ENCODE measurements at places on chromosomes 3 and 15.

DNA sequence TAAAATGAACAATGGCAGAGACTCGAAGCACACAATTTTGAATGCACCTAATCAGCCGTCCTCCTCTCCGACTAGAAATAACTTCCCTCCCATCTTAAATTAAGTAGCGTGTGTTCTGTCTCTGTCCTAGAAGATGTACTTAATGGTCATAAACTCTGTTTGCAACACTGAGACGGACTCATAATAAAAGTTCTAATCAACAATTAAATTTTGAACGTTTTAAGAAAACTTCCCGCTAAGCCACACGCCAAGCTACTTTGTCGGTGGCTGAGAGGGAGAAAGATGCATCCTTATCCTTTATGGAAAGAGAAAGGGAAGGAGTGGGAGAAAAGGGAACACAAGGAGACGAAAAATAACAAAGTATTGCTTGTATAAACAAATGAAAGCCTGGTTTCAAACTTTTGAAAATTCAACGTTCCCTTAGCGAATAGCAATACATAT, 989 bp downstream of the GNB4 start:
- no peak for DNase-seq

- DNase-seq = no peak
These were observed 410.3 kb upstream of the TBL1XR1 start for GRCh38 chr3:177607589-177607988.

GRCh38 chr3:99199021-99199420, 297.5 kb upstream of the DCBLD2 start:
- no peak for DNase-seq

- DNase-seq = no peak
These were observed 26.7 kb downstream of the HCN4 start for GRCh38 chr15:73341886-73342600.

GRCh38 chr3:160170409-160171370, 54.5 kb upstream of the C3orf80 start:
- DNase-seq = no peak

DNA sequence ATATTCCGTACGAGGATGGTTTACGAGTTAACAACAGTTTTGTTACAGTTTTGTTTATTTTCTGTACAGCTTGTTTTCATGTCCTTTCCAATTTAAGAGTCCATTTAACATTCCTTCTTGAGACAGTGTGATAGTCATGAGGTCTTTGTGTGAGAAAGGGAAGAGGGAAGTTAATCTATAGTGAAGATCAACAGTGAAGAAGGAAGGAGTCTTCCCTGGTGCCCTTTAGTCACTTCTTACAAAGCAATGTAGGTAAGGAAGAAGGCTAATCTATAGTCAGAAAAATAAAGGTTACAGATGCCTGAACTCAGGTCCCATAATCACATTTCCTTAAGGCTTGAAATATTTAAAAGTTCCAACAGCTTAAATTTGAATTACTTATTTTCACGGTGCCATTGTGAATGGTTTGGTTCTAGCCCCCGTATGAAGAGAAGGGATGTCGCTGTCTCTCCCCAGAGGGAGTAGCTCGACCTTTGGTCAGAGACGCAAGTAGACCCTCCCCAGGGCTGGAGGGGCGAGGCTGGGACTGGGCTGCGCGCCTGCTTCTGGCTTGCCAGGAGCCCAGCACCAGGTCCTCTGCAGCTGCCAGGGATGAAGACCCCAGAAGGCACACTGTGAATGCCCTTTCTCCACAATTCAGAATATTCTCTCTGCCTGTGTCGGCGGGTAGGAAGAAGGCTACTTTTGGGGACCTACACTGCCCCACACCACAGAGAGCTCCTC, 34.9 kb downstream of the EDEM1 start:
- DNase-seq = no peak

- DNase-seq = no peak
These were observed 119.3 kb upstream of the BFSP2 start for GRCh38 chr3:133280586-133280985.

DNA sequence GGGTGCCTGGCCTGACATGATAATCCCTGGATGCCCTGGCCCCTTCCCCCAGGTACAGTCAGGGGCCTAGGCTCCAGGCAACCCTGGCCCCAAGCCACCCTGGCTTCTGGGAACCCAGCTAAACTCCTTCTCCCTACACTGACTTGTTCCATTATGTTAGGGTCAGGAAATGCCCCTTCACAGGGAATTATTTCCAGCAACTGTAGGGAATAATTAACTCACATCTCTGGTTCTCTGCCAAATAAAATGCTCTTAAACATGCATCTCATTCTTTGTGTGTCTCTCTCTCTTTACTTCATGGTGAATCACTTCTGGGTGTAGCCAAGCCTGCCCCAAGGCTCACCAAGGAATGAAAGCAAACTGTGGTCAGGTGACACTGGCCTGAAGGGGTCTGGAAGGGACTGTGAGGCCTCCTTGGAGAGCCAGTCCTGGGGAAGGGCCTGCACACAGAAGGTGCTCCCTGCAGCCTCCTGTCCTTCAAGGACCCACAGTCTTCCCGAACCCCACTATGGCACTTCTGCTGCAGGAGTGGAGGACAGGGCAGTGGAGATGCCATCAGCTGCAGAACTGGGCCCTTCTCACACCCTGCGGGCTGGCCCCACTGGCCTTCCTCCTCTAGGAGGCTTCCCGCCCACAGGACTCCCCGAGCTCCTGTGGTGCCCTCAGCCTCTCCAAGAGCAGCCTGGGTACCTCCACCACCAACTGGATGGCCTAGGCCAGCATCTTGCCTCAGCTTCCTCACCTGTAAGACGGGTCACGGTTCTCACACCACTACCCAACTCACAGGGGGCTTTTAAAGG, 17.6 kb downstream of the TKT start:
- peak; percentile 88 for DNase-seq

DNA sequence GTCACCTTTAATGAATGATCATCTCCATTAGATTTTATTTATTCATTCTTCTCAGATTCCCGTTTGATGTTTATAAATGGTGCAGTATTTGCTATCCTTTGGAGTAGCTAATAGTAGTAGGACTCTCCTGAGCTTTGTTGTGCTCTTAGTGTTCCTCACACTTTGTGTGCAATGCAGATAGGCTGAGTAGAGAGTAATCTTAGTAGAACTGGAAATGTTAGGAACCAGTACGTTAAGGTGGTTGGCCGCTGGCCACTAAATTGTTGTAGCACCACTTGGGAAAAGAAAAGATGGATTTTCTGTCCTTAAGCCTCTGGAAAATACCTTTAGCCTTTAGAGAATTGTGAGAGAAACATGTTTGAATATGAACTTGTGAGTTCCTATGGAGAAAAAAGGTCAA, 19.9 kb upstream of the EBLN2 start:
- DNase-seq = no peak

DNA sequence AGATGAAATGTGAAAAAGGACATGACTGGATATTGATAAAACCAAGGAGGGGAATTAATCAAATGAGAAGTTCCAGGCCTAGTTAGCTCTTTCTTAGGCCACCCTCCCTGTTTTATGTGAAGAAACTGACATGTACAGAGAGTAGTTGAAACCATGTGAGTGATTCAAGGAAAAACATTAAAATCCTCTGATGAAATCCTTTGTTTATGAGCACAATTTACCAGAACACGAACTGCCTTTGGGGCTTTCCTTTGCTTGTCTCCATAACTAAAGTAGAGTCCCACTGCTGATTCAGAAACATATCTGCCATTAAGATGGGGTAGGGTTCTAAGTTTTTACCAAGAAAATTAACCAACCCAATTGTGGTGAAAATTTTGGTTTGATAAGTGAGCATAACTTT, 558.3 kb downstream of the NR2F2 start:
- DNase-seq = no peak

DNA sequence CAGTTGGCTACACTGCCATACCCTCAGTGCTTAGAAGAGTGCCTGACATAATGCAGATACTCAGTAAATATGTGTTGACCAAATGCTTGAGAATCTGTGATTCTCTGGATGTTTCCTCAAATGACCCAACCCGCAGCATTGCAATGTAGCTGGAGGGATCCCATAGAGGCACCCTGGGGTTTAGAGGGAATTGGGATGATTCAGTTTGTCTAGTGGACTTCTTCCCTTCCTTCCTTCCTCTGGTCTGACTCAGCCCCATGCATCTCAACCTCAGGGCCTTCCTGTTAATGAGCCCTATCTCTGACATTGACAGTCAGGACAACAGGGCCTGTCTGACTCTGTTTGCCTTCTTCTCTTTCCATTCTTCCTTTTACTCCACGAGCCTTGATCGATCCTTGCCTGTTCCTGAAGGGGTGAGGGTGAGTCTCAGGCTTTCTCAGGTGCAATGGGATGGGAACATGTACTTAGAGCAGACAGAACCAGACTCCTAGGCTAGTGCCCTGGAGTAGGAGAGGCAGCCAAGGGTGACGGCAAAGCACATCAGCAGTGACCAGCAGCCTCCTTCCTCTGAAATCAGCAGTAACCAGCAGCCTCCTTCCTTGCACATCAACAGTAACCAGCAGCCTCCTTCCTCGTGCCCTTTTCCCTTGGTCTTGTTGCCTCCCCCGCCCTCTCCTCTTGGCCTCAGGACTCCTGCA, 78.2 kb downstream of the DGKG start:
- no peak for DNase-seq

DNA sequence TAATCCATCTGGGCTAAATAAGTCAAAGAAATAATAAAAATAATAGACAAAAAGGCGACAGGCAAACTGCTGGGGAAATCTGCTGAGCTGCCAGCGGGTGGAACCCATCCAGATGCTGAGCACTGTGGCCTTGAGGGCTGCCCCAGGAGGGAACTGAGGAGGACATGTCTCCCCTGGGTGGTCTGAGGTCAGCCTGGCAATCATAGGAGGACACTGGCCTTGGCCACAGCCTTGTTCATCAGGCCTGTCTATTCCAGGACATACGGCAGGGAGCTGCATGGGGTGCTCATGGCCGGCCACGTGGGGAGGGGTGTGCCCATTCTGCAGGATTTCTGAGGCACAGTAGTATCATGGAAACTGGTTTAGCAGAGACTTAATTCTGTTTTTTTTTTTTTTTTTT, 21.5 kb upstream of the SNRPA1 start:
- no peak for DNase-seq

DNA sequence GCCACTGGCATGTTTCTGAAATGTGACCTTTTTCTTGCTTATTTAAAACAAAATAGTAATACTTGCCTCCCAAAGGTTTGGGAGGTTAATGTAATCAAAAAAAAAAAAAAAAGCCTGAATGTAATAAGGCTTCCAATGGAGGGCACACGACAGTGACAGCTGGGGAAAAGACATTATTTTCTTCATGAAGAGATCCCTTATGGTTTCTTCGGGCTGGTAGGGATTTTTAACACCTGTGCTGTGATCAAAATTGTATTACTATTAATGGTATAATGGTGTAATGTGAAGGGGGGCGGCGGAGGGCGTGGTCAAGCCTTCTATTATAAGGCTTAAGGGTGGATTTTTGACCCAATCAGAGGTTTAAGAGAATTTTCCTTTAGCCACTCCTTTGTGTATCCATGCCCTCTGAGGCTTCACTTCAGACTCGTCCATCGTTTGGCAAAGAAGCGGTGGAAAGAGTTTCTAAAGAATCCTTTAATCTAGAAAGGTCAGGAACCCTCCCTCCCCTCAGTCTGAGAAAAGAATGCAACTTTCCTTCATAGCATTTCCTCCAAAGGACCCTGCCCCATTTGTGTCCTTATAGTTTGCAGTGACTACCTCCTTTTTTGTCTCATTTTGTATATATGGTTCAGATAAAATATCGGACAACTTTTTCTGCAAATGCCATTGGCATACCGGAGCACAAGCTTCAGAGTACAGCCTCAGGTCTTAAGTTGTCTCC, 89.5 kb upstream of the CHD2 start:
- peak; percentile 58 for DNase-seq
